AML-193 (cell line): ENCODE measurements at places on chromosomes 7 and 10.
A peak's percentile ranks its signal among the peaks of the same experiment; 100 is the strongest.

GRCh38 chr7:92753614-92754013, 82.8 kb downstream of the CDK6 start:
- no peak for DNase-seq

GRCh38 chr10:86108696-86109095, 257.9 kb downstream of the GRID1 start:
- DNase-seq = no peak

GRCh38 chr7:154698726-154699291, 304.1 kb downstream of the PAXIP1 start:
- no peak for DNase-seq

GRCh38 chr7:51279391-51280023, 37.1 kb downstream of the COBL start:
- DNase-seq = no peak

DNA sequence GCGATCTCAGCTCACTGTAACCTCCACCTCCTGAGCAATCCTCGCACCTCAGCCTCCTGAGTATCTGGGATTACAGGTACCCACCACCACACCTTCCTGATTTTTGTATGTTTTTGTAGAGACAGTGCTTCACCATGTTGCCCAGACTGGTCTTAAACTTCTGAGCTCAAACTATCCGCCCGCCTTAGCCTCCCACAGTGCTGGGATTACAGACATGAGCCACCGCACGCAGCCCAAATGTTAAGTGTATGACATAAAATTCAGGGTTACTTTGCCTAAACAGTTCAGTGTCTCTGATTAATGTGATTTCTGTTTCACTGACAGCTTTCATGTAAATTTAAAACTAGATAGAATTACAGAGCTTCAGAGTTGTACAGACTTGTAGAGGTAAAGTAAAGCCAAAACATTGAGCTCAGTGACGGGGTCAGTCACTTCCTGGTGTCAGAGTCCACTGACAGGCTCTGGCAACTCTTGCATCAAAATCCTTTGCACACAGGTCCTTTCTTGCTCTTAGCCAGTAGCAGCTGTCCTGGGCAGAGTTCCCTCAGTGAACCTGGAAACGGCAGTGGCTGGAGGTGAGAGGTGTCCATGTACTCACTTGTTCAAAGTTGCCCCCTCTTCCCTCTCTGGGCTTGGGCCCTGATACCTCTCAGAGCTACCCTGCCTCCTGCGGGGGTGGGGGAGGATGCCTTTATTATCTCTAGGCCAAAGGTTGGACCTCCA, 33.7 kb downstream of the MGMT start:
- DNase-seq = no peak

- no peak for DNase-seq
These were observed 28.6 kb downstream of the MCM10 start for GRCh38 chr10:13189961-13190360.

- no peak for DNase-seq
These were observed 80.0 kb downstream of the PAX2 start for GRCh38 chr10:100825325-100825875.

GRCh38 chr10:14926722-14927416, 27.0 kb downstream of the DCLRE1C start:
- no peak for DNase-seq

DNA sequence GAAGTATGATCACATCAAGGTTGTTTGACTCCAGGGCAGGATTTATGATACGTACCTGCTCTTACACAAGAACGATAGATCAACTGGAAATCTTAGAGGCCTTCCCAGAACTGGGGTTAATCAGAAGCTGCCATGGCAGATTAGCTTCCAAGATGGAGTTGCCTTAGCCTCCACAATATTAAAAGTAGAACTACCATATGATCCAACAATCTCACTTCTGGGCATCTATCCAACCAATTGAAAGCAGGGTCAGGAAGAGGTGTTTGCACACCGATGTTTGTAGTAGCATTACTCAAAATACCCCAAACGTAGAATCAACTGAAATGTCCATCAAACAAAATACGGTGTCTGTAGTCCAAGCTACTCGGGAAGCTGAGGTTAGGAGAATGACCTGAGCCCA, 6.6 kb downstream of the PILRB start:
- DNase-seq = no peak

DNA sequence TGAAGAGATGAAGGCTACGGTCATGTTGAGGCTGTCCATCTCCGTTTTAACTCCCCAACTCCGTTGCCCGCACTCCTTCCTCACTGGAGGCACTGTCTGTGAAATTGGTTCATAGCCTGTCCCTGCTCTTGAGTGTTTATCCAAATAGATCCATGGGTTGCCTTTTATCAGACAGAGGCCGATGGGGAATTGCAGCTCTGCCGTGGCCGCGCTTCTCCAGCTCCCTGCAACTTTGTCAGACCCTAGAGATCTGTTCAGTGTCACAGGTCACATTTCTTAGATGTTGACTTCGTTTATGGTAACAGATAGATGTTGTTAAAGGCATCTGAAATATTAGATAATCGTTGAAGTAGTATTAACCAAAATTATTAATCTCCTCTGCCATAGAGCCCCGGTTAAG, 14.7 kb downstream of the PPP2R2D start:
- DNase-seq = no peak

DNA sequence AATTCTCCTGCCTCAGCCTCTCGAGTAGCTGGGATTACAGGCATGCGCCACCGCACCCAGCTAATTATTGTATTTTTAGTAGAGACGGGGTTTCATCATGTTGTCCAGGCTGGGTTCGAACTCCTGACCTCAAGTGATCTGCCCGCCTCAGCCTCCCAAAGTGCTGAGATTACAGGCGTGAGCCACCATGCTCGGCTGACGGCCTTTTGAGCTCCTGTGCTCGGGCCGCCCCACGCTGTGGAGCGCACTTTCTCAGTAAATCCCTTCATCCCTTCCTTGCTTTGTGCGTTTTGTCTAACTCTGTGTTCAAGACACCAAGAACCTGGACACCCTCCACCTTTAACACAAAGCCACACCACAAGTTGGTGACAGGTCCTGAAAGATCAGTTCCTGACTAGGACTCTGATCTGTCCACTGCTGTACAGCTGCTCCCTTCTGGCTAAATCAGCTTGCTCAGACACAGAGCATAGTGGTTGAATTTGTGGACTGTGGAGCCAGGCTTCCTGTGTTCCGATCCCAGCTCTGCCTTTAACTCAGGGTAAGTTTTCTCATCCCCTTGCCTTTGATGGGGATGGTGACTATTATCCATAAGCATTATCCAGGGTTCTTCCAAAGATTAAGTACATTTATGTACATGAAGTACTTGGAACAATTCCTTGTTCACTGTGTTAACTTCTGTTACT, 20.1 kb downstream of the CHST3 start:
- no peak for DNase-seq

- no peak for DNase-seq
These were observed 626.5 kb upstream of the GALNT17 start for GRCh38 chr7:70505468-70505867.

GRCh38 chr7:158013085-158013668, 574.4 kb downstream of the PTPRN2 start:
- no peak for DNase-seq

DNA sequence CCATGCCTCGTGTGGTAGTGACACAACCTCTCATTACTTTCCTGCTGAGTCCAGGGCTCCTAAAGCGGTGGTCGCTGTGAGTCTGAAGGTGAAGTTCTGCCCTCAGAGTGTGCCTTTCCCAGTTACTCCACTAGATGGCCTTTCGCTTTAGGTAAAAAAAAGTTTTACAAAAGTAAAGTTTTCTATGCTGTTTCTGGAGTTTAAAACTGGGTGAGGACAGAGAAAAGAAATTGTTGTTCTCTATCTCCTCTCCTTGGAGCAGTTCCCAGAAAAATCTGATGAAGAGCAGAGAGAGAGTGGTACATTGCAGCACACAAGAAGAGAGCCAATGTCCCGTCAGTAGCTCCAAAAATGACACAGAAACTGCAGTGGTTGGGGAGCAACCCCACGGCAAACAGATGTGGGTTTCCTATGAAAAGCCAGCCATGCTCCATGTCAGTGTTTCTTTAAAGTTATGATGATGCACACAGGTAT, 257.1 kb downstream of the GLI3 start:
- peak; percentile 2 for DNase-seq

DNA sequence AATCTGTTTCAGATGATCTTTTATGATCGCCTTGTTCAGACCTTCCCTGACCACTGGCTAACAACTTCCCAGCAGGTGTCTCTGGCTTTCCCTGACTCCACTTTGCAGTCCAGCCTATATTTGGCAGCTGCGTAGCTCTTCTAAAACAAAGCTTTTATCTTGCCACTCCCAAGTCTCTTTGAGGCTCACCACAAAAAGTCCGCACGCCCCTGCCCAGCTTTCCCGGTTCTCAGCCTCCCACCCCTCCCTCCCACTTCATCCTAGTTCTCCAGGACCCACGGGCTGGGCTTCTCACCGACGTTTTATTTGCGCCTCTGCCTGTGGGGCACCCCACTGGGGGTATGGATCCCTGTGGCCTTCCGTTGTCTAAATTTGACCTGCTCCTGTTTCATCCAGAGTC, 58.9 kb upstream of the USP6NL start:
- no peak for DNase-seq

- no peak for DNase-seq
These were observed 7.6 kb downstream of the ARHGAP12 start for GRCh38 chr10:31921031-31921430.

- no peak for DNase-seq
These were observed 83.0 kb upstream of the INSYN2A start for GRCh38 chr10:127279334-127279774.

GRCh38 chr10:78766603-78767002, 302.2 kb upstream of the ZMIZ1 start:
- DNase-seq = no peak

GRCh38 chr7:15778191-15778590, 91.7 kb upstream of the MEOX2 start:
- DNase-seq = no peak

DNA sequence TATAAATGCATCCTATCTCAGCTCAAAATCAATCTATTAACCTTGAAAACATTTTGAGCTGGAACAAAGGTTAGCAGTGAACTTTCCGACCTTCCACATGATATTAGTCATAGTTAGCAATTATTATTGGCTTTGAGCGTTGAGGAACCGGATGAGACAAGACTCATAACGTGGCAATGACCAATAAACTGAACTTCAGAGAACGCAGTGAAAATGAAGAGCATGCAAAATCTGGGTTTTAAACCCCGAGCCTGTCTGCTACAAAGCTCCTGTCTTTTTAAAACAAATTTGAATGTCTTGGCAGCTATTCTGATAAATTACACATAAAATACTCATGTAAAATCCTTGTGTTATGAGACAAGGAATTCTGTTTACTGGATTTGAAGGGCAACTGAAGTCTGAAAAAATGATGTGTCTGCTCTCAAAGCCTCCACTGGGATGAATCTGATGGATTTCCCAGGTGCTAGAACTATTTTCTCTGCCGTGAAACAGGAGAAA, 74.7 kb upstream of the ITGB1 start:
- DNase-seq = no peak

- peak; percentile 69 for DNase-seq
These were observed 98.8 kb upstream of the ZNF722 start for GRCh38 chr7:63899691-63900393.

GRCh38 chr10:25604591-25604990, 329.4 kb upstream of the MYO3A start:
- DNase-seq = no peak

GRCh38 chr10:120422457-120422856, 34.6 kb upstream of the PLPP4 start:
- DNase-seq = no peak

DNA sequence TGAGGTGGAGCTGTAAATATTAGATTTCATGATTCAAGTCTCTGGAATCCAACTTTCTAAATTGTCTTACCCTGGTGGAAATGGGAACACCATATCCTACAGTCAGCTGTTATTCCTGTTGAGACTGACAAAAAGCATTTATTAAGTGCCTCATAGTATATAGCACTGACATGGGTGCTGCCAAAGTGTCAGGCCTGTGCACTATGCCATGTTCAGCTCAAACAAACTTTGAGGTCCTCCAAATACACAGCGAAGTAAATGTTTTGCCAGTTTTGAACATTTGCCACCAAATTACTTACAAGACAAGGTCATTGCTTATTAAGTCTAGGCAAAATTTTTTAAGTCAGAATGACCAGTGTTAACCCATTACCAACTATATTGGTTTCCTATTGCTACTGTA, 162.9 kb upstream of the SLC25A13 start:
- no peak for DNase-seq

GRCh38 chr10:113704637-113705343, 25.1 kb downstream of the CASP7 start:
- DNase-seq = peak; percentile 45

DNA sequence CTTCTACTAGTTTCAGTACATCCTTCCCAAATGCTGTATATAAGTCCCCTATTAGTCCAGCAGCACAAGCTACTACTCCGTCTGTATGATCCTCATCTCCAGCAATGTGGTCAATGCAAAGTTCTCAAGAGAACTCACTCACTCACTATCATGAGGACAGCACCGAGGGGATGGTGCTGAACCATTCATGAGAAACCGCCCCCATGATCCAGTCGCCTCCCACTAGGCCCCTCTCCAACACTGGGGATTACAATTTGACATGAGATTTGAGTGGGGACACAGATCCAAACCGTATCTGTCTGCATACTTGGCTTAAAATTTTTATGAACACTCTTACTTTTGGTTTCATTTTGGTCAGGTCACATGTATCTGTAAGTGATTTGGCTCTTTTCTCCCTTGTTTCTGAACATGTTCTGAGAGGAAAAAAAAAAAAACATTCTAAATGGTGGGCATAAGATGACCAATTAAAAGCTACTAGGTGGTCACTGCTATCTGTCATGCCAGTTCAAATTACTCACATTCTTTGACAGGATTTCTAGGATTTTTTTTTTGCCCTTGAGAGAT, 60.1 kb downstream of the ZNF783 start:
- DNase-seq = no peak

DNA sequence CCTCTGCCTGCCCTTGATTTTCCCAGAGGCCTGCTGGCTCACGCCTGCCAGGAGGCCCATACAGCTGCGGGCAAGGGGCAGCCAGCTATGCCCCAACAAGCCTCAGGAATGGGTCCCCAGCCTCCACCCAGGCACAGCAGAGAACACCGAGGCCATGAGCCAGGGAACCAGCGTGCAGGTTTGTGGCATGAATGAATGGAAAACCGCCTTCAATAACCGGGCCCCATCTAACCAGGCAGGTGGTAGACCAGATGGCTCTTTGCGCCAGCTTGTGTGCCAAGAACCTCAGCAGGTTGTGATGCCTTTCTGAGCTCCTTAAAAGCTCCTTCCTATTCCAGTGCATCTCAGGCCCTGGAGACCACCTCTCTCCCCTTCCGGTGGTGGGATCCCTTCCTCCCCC, 50.2 kb downstream of the ELFN1 start:
- DNase-seq = no peak

DNA sequence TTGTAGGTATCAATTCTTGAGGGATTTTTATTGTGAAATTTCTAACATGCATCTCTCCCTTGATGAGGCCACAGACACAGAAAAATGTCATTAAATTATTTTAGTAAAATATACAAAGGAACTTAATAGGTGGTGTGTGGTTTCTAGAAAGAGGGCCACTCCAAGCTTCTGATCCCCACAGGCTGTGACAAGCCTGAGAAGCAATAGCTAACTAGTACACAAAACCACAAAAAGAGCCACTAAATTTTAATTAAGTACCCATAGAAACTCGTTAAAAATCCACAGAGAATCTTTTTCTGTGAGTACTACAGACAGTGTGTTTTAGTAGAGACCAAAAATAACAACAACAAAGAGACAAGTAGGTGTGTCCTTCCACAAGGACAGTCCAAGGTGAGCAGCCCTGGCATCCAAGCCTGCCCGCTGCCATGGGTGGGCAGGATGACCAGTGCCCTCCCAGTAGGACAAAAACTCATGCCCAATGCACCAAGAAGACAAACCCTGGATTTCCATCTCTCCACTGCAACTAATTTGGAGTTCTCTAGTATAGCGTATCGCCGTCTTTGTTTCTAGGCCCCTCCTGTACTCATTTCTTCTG, 81.0 kb downstream of the RNF216 start:
- no peak for DNase-seq
